H9 (cell line): ENCODE measurements at places on chromosomes 16 and 17. TPM values are rescaled to one million over a fixed set of nuclear protein-coding genes. Genes with fewer than 3 reads are reported as not detected.

DNA sequence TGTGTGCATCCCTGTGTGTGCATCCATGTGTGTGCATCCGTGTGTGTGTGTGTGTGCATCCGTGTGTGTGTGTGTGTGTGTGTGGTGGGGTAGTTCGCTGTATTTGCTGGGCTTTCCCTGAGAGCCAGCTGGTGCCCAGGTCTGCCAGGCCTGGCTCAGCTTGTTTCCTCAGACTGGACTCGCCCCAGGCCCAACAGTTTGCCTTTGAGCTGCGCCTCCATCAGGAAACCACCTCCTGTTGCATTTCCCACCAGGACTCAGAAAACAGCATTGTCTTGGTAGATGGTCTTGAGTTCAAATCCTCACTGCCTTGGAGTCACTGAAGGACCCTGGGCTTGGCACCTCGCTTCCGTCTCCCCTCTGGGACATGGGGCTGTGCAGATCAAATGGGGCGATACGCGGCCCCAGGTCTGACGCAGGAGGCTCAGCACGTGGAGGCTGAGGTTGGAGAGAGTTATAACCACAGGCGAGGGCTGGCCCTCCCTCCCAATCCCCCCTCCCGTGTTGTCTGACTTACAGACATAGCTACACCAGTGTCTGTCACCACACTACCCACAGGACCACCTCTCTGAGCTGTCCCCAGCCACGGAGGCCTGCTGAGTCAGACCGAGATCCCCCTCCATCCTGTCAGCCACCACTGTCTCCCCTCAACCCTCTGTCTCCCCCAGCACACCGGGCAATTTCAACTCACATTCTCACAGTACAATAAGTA, 4.7 kb downstream of the ITGAE start:
- DNase-seq, result no peak

DNA sequence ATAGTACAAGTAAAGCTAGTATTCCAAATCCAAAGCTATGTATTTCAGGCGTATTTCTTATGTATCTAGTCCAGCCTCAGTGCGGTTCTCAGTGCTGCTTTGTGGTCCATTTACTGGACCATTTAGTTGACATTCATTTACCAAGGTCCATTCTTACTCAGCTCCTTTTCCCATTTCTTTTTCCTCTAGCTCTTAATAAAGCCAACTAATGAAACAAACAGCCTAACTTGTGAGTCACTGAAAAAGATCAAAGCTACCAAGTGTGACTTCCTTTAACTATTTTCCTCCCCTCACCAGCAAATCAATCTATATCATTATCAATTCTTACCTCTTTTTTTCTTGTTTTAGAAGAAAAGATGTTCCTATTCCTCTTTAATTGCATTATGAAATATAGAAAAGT, 64.0 kb downstream of the CYB561 start:
- DNase-seq, result no peak

Gene ZNF385C
- total RNA-seq, result 2.8 and 3.1 TPM in 2 replicates

Gene MARCHF10
- 0.39 TPM in 1 of 2 replicates, not detected in the other for total RNA-seq
